ENCODE measurements at places on chromosomes 7 and 10.

- no peaks in the 10 kb centered on the region for H3K27me3 ChIP-seq
- no peak overlapping the region for H3K27ac ChIP-seq
These were observed 71.6 kb upstream of the GRID1 start for GRCh38 chr10:86438091-86438749.

DNA sequence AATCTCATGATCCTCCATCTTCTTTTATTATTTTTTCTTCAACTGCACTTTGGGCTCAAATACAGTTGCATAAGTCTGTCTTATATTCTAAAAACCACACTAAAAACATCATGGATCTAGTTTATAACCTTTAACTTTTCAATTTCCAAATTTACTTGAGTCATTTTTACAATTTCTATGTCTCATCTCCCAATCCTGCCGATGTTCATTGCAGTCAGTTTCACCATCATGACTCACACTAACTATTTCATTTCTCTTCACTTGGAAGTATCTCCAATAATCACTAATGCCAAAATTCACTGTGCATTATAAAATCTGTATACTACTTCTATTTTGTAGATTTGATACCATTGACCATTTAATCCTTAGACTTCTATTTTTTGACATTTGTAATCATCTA is 806.9 kb upstream of the SORCS1 start:
- peak overlapping the region; percentile 96 for H3K27ac ChIP-seq
- H3K4me1 ChIP-seq, result peaks cover 34% of the 10 kb centered on the region
- H3K27me3 ChIP-seq, result no peaks in the 10 kb centered on the region
- DNase-seq, result no peak

GRCh38 chr7:87218796-87219544 is 562 bp downstream of the TMEM243 start:
- peak overlapping the region; percentile 63 for H3K27ac ChIP-seq
- H3K27me3 ChIP-seq, result no peaks in the 10 kb centered on the region
- peak overlapping the region; percentile 79 for H3K4me3 ChIP-seq
- DNase-seq, result no peak

GRCh38 chr10:8670461-8670860 is 616.0 kb downstream of the GATA3 start:
- H3K4me3 ChIP-seq, result no peak overlapping the region
- no peak overlapping the region for H3K27ac ChIP-seq
- no peak for DNase-seq
- H3K27me3 ChIP-seq, result no peaks in the 10 kb centered on the region
- no peaks in the 10 kb centered on the region for H3K4me1 ChIP-seq

GRCh38 chr7:140360697-140361229 is 37.6 kb downstream of the SLC37A3 start:
- no peak overlapping the region for H3K27ac ChIP-seq
- DNase-seq, result no peak
- no peaks in the 10 kb centered on the region for H3K27me3 ChIP-seq
- no peaks in the 10 kb centered on the region for H3K4me1 ChIP-seq
- no peak overlapping the region for H3K4me3 ChIP-seq
- H3K36me3 ChIP-seq, result peaks cover 20% of the 10 kb centered on the region

GRCh38 chr7:91416155-91416865 is 152.1 kb downstream of the FZD1 start:
- no peaks in the 10 kb centered on the region for H3K36me3 ChIP-seq
- H3K4me3 ChIP-seq, result no peak overlapping the region
- no peak for DNase-seq
- H3K4me1 ChIP-seq, result no peaks in the 10 kb centered on the region
- H3K27me3 ChIP-seq, result peaks cover 10% of the 10 kb centered on the region

- H3K27ac ChIP-seq, result no peak overlapping the region
- no peak overlapping the region for H3K4me3 ChIP-seq
- H3K4me1 ChIP-seq, result no peaks in the 10 kb centered on the region
- no peaks in the 10 kb centered on the region for H3K27me3 ChIP-seq
These were observed 53.0 kb downstream of the ARHGAP12 start for GRCh38 chr10:31875608-31876007.

DNA sequence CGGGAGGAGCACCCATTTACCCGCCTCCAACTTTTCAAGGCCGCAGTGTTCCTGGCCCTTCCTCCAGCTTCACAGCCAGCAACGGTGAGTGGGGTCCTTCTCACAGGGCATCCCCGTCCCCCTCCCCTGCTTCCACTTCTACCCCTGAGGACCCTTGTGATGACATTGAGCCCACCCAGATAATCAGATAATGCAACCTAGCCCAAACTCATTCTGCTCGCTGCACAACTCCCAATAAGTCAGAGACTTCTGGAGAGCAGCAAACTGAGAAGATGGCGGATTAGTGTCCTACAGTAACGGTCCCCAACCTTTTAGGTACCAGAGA is 74.5 kb downstream of the OAT start:
- DNase-seq, result no peak
- H3K4me3 ChIP-seq, result no peak overlapping the region
- peaks cover 16% of the 10 kb centered on the region for H3K4me1 ChIP-seq
- no peaks in the 10 kb centered on the region for H3K36me3 ChIP-seq
- H3K27me3 ChIP-seq, result no peaks in the 10 kb centered on the region

DNA sequence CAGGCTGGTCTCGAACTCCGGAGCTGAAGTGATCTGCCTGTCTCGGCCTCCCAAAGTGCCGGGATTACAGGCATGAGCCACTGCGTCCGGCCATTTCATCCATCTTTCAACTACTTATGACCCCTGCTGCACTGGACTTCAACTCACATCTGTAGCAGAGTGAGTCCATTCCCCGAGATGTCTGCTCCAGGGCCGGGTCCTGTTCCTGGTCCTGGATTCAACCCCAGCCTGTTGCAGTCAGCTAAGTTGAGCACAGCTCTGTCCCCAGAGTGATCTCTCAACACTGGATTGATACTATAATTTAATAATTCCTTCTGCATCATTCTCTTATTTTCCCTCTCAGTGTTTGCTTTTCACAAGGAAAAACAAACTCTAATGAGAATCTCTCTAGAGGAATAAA is 25.8 kb downstream of the PRTFDC1 start:
- no peaks in the 10 kb centered on the region for H3K36me3 ChIP-seq
- no peaks in the 10 kb centered on the region for H3K27me3 ChIP-seq
- H3K27ac ChIP-seq, result no peak overlapping the region
- H3K4me3 ChIP-seq, result no peak overlapping the region
- no peak for DNase-seq

DNA sequence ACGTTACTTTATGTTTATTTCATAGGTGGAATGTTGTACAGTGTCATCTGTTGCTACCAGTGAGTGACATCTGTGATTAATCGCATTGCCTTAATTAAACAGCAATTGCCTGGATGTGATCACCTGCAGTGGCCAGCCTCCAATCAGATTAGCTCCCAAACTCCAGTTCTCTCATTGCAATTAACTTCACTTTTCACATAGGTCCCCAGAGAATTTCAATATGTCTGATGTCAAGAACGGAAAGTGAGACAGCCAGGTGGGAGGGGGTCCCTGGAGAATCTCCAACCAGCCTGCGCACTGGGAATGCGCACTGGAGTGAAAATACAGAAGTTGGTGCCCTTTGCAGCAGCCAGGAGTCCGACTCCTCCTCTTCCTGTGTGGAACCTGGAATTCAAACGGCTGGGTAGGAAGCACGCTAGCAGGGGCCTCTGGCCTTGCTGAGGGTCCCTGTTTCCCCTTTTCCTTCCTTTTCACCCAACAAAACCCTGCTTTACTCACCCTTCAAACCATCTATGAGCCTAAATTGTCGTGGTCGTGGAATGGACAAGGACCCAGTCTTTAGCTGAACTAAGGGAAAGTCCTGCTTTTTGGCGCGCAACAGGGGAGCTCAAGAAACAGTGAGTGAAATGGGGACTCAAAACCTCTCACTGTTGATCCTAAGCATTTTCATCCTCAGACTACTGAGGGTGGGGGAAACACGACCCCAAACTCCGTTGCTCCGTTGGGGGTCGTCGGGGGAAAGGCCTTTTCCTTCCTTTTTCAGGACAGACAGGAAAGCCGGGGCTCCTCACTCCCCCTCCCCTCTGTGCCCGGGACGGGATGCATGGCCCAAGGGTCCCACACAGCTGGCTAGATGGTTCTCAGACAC is 1355.5 kb upstream of the LRRTM3 start:
- DNase-seq, result no peak
- H3K4me1 ChIP-seq, result peaks cover 4% of the 10 kb centered on the region
- H3K27ac ChIP-seq, result peak overlapping the region; percentile 53
- H3K36me3 ChIP-seq, result peaks cover 10% of the 10 kb centered on the region
- no peaks in the 10 kb centered on the region for H3K27me3 ChIP-seq
- peak overlapping the region; percentile 45 for H3K4me3 ChIP-seq

- no peak overlapping the region for H3K4me3 ChIP-seq
- no peaks in the 10 kb centered on the region for H3K36me3 ChIP-seq
These were observed 9.3 kb upstream of the TSPAN14 start for GRCh38 chr10:80444646-80445319.

DNA sequence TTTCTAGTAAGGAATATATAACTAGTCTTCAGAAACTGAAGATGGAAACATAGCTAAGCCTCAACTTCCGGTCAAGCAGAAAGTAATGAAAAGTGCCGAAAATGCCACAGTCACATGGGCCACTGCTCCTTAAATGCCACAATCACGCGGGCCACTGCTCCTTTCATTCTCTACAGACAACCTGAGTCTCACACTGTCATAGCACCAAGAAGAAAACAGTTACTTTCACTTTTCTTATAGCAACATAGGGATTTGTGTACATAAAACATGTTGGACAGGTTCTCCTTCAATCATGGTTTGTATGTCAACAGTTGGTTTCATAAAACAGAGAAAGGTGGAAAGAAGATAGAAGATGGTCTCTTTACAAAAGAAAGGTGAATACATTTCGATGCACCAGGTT is 48.6 kb upstream of the NOBOX start:
- no peaks in the 10 kb centered on the region for H3K36me3 ChIP-seq
- no peaks in the 10 kb centered on the region for H3K27me3 ChIP-seq
- no peaks in the 10 kb centered on the region for H3K4me1 ChIP-seq
- no peak overlapping the region for H3K4me3 ChIP-seq
- H3K27ac ChIP-seq, result no peak overlapping the region
